ENCODE measurements at places on chromosomes 16 and 17.
A peak's percentile ranks its signal among the peaks of the same experiment; 100 is the strongest.

- no peak for DNase-seq
These were observed 28.7 kb upstream of the MMD start for GRCh38 chr17:55450232-55450825.

- DNase-seq = no peak
These were observed 2.0 kb downstream of the CDH3 start for GRCh38 chr16:68646953-68647659.

GRCh38 chr17:69223809-69224208, 4.8 kb downstream of the ABCA10 start:
- DNase-seq = peak; percentile 10

DNA sequence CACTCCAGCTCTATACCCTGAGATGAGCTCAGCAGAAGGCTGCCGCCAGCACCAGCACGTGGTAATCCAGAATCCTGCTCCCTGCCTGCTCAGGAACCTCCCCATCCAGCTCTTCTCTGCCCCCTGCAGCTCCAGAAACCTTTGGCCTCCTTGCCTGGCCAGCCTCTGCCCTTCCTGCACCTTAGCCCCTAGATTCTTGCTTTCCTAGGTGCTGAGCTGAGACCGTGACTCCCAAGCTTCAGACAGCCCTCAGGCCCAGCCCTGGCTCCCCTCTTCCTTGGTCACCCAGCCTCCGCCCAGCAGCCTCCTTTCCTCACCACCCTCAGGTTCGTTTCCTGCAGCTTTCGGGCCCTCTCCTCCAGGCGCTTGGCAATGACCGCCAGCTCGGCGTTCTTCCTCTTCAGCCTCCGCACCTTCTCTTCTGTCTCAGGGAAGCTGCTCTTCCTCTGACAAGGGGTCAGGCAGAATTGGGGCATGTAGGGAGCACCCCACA, 2.6 kb downstream of the TSPOAP1 start:
- DNase-seq = no peak

DNA sequence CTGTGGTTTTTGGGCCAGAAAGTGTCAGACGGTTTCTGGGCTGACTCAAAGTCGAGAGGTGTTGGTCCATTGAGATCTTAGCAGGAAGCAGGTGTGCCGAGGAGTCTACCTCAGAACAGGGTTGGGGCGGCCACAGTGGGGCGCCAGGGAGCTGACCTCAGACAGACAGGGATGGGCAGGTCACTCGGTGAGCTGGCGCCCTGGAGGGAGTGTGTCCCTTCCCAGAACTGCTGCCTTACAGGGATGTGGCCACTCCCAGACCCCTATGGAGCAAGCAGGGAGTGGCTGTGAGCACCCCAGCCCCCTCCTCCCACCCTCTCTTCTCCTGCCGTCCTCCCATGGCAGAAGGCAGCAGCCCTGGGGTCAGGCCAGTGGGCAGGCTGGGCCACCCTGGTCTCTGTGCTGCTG, 14.0 kb upstream of the DPEP1 start:
- DNase-seq = no peak

DNA sequence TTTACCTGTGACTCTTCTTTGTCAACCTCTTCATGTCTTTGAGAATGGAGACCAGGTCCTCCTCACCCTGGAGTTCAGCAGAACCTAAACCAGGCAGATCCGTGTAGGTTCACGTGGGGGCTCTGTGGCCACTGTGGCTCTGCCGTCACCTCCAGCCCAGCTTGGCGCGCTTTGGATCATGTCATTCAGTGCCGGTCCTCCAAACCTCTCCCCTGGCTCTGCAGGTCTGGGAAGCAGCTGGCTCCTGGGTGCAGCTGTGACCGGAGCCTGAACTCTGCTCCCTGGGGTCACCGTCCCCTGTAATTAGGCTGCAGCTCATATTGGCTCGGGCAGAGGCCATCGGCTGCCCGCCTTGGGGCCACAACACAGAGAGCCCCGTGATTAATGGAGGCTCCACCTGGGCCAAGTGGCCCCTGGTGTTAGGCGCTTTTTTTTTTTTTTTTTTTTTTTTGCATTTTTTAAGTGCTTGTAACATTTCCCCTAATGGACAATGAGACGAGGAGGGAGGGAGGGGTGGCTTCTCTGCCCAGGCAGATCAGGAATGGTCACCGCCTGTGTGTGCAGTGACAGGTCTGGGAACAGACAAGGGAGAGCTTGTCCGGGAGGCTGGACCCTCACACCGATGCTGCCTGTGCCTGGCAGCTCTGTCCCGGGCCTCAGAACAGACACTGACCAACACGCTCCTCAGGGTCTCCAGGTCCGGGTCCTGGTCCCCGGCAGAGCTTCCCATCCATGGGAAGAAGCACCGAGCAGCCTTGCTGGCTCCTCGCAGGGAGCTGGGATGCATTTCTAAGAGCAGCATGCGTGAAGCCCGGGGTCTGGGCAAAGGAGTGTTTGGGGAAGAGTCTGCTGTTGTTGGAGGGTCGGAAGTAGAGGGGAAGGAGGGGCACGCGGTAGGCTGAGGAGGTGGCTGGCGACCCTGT, 247.9 kb downstream of the SEC14L1 start:
- no peak for DNase-seq

DNA sequence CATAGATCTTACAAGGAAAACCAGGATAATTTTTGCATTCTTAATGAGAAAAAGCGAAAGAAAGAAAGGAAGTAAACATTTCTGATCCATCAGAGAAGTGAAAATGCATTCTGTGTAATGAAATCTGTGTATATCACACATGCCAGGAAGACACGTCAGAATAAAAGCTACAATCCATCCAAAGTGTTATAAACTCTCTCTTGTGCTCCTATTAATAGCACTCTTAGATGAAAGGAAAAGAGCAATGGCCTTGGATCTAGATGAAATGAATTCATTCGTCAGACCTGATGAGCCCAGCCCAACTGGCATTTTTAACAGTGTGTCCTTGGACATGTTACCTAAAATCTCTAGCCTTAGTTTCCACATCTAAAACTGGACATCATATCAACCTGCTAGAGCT, 885.5 kb downstream of the CDH11 start:
- no peak for DNase-seq

GRCh38 chr17:59972778-59973177, 8.2 kb upstream of the RNFT1 start:
- DNase-seq = no peak

DNA sequence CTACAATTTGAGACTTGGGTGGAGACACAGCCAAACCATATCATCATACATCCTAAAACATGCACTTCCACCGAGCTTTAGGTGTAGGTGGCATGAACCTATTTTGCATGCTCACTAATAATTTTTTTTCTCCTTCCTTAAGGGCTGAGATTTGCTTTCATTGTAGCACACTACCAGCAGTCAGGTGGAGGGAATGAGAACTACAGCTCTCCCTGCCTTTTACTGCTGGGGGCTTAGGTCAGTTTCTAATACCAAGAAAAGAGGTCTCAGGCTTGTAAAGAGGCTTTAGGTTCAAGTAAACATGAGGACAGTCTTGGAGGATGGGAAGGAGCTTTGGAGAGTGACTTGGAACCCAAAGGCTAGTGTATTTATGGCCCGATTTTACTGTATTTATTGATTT, 22.0 kb downstream of the CFAP20 start:
- DNase-seq = no peak

Data from GM19239 (cell line).